Activated T-cell treated with anti-CD3 and anti-CD28 coated beads, Interleukin-2, amount 50 U/mL, for 48 hours (primary cell): ENCODE measurements at places on chromosomes 12 and 14.

- no peak for DNase-seq
Measured at GRCh38 chr12:18402872-18403611, 141.7 kb downstream of the PIK3C2G start.

GRCh38 chr12:19884021-19884492, 444.8 kb downstream of the AEBP2 start:
- no peak for DNase-seq

DNA sequence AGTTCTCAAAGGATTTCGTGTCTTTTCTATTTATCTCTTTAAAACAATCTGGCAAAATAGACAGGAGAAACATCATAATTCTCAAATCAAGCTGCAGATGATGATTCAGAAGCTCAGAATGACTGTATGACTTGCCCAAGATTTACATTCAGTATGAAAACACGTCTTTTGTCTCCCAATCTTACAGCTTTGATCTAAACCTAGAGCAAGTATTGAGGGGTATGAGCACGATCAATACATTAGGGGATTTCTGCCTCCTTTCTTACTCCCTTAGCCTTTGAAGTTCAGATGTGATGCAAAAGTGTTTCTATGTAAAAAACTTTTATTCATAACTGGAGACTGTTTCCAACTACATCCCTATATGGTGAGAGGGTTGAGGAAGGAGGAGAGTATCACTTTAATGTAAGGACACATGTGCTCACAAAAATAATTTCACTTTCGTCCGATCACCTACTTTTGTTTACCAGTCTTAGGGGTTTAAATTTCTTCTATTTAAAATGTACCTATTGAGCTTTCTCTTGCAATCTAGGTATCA, 454.8 kb downstream of the TMTC2 start:
- DNase-seq, result no peak

- no peak for DNase-seq
Measured at GRCh38 chr12:82242729-82243128, 115.5 kb downstream of the CCDC59 start.

GRCh38 chr12:24902511-24903328, 46.2 kb downstream of the BCAT1 start:
- peak; percentile 59 for DNase-seq

- DNase-seq, result peak; percentile 39
Measured at GRCh38 chr12:113464452-113464775, 7.3 kb downstream of the LHX5 start.

DNA sequence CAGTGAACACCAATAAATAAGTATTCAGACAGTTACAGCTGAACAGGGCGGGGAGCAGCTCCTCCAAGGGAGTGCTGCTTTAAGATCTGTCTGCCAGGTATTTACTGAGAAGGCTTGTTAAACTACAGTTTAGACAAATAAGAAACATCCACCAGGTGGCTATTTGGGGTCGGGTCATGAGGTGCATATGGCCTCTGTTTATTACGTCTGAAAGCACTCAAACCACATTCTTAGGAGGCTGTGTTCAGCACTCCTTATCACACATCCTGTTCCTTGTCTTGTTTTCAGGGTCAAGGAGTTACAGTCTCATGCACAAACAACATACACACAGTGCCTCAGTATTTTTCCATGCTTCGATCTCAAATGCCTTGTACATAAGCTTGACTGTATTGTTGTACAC, 78.8 kb downstream of the KCNMB4 start:
- no peak for DNase-seq

- DNase-seq, result peak; percentile 62
Measured at GRCh38 chr12:442235-442884, 17.4 kb upstream of the B4GALNT3 start.

DNA sequence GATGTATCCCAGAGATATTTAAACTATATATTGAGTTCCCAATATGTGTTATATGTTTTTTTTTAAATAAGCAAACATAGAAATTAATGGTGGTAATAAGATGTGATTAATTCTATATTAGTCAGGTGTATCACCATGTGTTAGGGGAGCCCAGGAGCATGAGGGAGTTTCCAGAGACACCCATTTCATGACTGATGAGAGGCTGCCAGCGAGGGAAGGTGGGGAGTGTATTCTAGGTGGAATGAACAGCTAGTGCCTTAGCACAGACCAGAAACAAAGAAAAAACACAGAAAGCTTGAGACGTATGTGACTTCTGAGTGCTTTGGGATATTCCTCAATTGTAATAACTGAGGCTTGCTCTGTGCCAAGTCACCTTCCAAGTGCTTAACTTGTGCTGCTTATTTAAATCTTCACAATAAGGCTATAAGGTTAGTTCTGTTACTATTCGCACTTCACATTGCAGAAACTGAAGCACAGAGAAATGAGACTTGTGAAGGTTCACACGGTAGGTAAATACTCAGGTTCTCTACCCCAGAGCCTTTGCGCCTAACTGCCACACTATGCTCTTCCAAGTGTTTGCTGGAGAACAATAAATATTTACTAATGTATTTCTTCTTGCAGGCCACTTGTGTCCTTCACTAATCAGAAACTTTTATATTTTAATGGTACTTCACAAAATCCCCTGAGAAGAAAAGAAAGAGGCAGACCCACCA, 17.9 kb upstream of the MGP start:
- no peak for DNase-seq

DNA sequence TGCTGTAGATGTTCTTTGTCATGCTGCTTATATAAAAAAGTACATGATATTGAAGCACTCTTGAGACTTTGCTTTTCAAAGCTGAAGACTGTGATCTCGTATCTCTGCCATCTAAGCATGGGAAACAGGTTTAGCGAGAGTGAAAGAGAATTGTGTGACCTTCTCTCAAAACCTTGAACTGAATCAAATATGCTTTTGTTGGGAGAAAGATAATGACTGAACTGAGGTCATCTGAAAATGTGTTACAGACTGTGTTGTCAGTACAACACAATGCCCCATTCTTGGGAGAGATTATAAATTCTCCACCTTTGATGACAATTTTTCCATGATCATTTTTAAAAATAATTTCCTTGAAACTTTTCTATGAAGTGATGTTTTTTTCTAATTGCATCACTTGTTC, 272.1 kb upstream of the SEL1L start:
- no peak for DNase-seq

GRCh38 chr12:120886199-120887018, 17.7 kb downstream of the SPPL3 start:
- DNase-seq, result no peak

- peak; percentile 12 for DNase-seq
Measured at GRCh38 chr12:52277486-52278245, 3.2 kb downstream of the KRT86 start.

- no peak for DNase-seq
Measured at GRCh38 chr12:58034712-58035111, 93.3 kb downstream of the ATP23 start.

GRCh38 chr12:59634254-59634653, 38.4 kb downstream of the SLC16A7 start:
- no peak for DNase-seq

GRCh38 chr14:55434805-55435174, 5.6 kb downstream of the TBPL2 start:
- DNase-seq, result no peak

DNA sequence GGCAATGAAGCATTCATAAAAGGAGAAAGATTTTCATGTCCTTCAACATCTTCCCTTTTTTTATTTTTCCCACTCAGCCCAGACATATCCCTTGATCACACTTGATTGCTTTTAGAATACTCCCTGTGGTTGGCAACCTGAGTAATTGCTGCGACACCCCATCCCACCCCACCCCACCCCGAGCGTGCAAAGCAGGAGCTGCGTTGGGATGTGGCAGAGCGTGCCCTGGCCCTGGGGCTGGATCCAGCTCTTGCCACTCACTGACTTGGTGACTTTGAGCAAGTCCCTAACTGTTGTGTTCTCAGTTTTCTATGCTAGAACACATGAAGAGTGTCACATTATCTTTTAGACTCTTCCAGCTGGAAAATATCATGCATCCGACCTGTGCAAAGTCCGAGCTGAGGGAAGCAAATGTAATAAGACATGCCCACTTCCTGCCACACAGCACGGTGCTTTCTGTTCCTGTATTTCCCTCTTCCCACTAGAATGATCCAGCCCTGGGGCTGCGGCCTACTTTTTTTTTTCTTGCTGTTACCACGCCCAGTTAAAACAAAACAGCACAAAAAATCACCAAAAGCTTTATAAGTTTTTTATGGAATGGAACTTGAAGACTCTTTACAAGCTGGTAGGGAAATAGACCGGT, 4.0 kb downstream of the ASCL4 start:
- DNase-seq, result no peak

DNA sequence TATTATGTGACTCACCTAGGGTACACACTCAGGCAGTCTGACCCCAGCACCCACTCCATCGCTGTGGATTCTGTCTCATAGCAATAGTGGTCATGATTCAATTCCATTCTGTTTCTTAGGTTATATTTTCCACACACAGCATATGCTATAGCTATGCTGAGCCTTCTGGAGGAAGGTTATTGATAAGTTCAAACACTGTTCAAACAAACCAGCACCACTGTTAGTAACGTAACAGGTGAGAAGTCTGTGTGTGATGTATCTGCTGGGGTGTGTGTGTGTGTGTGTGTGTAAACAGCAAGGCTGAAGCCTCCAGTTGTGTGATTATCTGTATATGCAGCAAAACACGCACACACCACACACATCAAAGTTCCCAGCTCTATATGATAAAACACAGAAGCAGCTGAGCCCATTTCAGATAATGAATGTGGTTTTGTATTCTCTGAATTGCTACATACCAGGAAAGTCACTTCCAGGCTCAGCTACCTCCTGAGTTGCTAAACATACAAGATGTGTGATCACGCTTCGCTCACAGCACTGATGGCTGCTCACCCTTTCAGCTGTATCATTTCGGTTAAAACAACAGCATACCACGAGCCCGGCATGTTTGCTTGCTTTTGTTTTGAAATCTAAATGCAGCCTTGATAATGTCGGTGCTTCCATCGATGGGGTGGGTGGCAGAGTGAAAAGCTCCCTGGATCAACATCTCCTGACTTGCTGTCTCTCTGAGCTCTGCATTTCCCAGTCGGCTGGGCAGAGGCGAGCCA, 6.8 kb upstream of the SYNE3 start:
- DNase-seq, result peak; percentile 73

DNA sequence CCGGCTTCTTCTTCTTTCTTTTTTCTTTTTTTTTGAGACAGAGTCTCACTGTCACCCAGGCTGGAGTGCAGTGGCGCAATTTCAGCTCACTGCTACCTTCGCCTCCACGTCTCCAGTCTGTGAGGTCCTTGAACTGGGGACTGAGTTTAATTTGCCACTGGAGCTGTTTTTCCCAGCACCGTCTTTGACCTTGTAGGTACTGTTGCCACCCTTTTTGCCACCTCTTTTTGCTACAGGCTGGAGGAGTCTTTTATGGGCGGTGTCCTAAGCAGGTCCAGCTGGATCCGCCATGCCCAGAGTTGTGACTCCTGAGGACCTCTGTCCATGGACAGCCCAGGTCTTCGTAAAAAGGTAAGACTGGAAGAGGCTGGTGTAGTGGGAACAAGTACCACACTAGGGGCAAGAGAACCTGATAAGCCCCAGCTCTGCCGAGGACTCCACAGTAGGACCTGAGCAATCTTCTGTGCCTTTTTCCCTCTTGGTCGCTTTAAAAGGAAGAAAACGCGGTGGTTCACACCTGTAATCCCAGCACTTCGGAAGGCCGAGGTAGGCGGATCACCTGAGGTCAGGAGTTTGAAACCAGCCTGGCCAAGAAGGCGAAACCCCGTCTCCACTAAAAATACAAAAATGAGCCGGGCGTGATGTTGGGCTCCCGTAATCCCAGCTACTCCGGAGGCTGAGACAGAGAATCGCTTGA, 946 bp downstream of the RNU4-2 start:
- DNase-seq, result peak; percentile 53

GRCh38 chr14:52119030-52119429, 50.2 kb upstream of the NID2 start:
- DNase-seq, result no peak

GRCh38 chr12:28294300-28294699, 104.0 kb downstream of the CCDC91 start:
- DNase-seq, result no peak

GRCh38 chr14:75549169-75549568, 26.9 kb downstream of the BATF start:
- peak; percentile 51 for DNase-seq

GRCh38 chr14:105375635-105376057, 22.7 kb upstream of the TEX22 start:
- peak; percentile 74 for DNase-seq

GRCh38 chr12:50090391-50090790, 5.2 kb downstream of the SMARCD1 start:
- no peak for DNase-seq

DNA sequence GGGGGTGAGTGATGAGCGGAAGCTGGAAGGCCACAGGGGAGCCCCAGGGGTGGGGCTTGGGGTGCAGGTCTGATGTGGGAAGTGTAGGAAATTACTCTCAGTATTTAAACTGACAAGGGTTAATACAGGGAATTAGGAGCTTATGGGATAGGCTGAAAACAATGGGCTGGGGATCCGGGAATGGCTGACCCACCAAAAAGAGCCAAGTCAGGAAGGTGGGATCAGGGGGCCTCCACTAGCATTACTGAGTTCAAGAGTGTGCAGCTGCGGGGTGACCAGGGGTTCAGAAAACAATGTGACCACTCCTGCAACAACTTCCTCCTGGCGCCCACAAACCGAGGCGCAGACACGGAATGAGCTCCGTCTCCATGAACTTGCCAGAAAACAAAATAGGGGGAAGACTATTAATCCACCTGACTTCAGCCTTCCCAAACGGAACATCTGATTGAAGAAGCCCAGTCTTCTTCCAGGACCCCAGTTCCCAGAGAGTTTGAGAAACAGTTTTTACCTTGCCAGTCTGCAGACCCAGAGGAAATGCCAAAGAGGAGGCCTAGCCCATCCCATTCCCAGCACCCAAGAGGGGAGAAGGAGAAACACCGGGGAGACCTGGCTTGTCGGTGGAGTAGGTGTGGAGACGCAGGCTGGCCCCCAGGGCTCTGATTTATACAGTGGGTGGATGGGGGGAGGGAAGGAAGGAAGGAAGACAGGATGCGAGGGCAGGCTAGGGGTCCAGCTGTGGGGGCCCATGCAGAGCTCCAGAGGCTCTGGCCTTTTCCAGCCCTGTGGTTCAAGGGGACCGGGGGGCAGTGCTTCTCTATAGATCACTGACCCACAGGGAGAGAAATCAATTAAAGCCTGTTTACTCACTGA, 16.5 kb upstream of the YY1 start:
- DNase-seq, result no peak

GRCh38 chr12:109651596-109651995, 62.0 kb upstream of the FAM222A start:
- no peak for DNase-seq

DNA sequence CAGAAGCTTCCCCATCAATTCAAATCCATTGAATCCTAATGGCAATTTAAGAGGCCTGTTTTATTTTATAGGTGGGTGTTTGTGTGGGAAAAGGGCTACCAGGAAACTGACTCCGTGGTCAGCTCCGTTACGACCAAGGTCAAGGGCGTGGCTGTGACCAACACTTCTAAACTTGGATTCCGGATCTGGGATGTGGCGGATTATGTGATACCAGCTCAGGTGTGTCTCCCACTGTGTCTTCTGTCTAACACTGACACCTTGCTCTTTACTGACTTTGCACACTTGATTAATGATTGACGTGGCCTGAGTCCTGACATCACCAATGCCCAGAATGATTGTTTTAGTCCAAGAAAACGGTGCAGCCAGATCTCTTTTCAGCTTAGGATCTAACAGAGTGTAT, 7.1 kb downstream of the P2RX4 start:
- DNase-seq, result no peak
